ENCODE measurements at places on chromosomes 11 and 22.

DNA sequence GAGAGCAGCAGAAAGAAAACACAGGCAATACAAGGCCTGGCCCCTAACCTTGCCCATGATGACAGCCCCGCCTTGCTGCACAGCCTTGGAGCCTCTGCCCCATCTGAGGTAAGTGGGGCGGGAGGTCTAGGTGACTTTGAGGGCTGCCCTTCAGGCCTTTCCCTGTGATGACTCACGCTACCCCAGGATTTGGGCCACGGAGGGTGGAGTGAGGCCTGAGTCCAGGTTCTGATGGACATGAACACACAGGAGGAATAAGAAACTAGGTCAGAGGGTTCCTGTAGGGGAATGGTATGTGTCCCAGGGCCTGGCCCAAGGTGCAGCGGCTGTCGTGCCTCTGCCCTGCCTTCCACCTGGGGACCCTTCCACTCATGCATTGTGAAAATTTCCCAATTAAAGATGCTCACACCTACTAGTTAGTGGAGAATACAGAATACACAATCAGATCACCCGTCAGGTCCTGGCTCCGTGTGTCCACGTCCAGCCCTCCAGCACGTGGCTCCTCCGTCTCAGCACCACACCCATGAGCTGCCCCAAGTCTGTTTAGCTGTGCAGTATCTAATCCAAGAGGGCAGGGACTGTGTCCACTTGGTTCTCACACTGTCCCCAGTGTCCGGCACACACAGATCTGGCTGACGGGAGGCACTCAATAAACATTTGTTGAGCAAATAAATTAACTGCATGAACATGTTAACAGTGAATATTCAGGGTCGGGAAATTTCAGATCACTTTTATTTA is 111.0 kb downstream of the CHST1 start:
- no peak for DNase-seq

- no peak for DNase-seq
Observed at GRCh38 chr11:2273771-2274170, 3.4 kb upstream of the ASCL2 start.

- peak; percentile 13 for DNase-seq
Observed at GRCh38 chr11:6608726-6609501, 3.1 kb downstream of the TAF10 start.

- DNase-seq: no peak
Observed at GRCh38 chr11:10931761-10932670, 74.2 kb upstream of the ZBED5 start.

DNA sequence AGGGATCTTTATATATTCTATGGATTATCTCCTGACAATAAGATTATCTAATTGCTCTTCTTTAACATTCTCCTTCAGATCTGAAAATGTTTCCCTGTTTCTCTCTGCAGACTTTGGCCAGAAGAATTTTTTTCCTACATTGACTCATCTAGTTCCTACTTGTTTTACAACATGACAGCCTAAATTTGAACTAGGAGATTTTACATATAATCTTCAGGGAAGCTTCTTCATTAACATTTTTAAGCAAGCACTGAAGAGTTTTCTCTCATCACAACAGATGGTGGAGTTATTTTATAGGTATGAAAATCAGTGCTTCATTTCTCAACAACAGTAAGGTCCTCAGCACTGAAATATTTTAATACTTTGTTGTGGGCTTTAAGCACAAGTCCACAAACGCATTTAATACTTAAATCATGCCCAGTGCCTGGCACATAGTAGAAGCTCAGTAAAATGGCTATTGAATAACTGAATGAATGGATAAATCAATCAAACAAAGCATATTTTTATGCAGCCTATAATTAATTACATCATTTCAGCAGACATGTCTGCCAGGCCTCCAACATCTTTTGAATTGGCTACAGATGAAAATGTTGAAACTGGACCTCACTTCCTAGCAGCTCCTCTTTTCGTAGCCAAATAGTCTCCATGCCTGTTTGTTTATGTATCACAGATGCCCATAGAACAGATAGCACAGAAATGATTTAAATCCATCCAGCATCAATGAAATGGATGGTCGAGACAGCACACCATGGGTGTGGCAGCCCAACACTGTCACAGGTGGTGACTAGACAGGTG is 117.3 kb upstream of the POU2AF2 start:
- no peak for DNase-seq

GRCh38 chr11:2261436-2262230 is 8.8 kb downstream of the ASCL2 start:
- no peak for DNase-seq

GRCh38 chr11:69129053-69129452 is 26.7 kb upstream of the SMIM38 start:
- DNase-seq: no peak

- DNase-seq: no peak
Observed at GRCh38 chr11:123518496-123519054, 88.5 kb downstream of the GRAMD1B start.

DNA sequence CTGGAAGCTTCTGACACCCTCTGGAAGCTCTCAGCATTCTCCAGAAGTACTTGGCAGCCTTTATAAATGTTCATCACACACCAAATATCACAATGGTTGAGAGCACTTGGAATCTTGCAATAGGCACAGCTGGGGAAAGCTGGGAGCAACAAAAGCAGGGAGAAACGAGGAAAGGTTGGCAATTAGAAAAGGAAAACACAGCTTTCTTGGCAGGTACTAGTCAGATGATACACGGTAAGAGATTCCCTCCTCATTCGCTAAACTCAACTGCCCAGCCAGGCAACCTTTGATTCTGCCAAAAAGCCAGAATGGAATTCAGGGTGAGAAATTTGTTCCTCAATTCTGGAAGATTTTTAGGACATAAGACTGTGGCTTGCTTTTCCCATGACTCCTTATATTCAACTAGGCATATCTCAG is 576.9 kb upstream of the ANO5 start:
- DNase-seq: no peak

GRCh38 chr11:27440090-27440489 is 32.5 kb downstream of the LGR4 start:
- DNase-seq: no peak

DNA sequence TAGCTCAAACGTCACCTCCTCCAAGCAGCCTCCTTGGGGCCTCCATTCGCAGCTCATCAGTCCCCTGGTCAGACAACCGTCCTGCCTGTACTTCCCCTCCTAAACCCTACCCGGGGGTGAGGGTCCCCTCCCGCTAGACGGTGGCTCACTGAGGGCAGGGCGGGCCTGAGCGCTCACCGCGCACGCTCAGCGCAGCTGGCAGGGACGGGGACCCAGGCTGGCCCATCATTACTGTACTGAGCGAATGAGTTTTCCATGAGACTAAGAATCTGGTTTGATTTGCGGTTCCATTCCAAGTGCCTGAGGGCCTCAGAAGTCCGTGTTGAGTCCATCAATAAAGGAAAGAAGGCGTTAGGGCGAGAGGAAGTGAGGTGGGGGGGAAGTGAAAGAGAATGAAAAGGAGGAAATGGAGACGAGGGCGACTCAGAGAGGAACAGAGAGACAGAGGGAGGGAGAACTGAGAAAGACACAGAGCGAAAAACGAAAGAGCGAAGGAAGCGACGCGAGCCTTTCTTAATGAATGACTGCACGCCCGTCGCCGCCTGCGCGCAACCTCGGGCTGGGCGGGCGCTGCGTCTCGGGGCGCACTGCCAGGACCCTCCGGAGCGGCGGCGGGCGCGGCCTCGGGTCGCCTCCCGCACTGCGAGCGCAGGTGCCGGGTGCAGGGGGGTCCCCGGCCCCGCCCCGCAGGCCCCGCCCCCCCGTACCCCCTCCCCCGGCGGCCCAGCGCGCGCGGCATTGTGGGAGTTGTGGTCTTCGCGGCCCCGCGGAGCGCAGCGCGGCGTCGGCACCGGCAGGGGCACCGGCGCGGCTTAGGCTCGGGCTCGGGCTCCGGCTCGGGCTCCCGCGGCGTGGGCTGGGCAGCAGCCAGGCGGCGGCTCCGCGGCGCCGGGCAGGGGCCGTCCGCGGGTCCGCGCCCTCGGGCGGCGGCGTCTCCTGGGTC is at the start of gene ASPHD2:
Gene ASPHD2, plus strand, starts transcription at position 746 of the 943 bp plus-strand sequence. CDS start 4,356 bp downstream, outside the sequence.
- peak; percentile 84 for DNase-seq

DNA sequence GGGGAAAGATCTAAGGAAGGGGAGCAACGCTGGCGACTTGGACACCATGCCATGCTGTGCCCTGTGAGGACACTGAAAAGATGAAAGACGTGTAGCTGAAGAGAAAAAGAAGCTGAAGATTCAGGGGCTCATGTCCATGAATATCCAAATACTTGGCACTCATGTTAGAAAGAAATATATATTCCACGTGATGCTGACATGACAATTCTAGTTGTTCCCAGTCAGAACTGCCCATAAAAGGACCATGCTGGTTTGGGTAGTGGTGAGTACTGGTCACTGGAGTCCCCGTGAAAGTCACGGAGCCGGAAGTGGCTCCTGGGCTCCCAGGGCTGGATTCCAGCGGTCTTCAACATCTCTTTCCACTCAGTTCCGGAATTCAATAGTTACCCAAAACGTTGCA is 9.9 kb downstream of the MS4A15 start:
- no peak for DNase-seq

DNA sequence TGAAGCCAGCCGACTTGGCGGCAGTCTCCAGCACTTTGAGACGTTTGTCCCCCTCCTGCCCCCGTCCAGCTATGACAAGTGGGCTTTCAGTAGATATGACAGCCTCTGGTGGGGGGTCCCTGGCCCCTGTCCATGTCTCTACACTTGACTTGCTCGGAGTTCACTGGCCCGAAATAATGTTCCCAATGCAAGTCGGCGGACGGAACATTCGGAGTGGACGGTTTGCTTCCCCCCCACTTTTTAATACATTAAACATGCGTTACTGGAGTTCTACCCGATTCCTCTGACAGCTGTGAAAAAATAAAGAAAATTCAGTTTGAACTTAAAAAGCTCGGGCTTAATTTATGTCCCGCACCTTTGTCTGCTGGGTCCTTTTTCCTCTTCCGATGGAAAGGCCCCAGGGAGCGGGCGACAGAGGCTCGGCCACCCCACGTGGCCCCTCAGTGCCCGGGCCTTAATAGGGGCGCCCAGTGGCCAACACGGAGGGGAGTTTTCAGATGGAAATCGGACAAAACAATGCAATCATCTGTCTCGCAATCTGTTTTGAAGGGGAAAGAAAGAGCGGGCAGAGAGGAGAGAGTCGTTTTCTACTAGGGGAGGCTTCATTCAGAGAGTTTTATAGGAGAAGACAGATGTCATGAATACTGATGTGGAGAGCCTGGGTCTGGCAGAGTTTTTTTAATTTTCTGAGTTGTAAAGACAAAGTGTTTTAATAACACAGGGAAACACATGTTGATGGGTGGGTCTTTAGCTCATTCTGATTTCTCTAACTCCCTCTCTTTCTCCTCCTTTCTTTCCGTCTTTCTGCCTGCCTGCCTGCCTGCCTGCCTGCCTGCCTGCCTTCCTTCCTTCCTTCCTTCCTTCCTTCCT is 50.2 kb downstream of the SMIM38 start:
- DNase-seq: no peak

- no peak for DNase-seq
Observed at GRCh38 chr11:67604815-67605214, 1.9 kb upstream of the NDUFV1 start.

GRCh38 chr11:47917599-47918369 is 62.6 kb upstream of the PTPRJ start:
- no peak for DNase-seq

- no peak for DNase-seq
Observed at GRCh38 chr11:124898711-124899110, 1.0 kb upstream of the ROBO4 start.

GRCh38 chr11:19953909-19954308 is 206.4 kb downstream of the DBX1 start:
- DNase-seq: no peak

GRCh38 chr22:20577549-20577975 is 70.2 kb downstream of the MED15 start:
- no peak for DNase-seq

GRCh38 chr22:42648368-42649245 is 585 bp downstream of the CYB5R3 start:
- peak; percentile 63 for DNase-seq

DNA sequence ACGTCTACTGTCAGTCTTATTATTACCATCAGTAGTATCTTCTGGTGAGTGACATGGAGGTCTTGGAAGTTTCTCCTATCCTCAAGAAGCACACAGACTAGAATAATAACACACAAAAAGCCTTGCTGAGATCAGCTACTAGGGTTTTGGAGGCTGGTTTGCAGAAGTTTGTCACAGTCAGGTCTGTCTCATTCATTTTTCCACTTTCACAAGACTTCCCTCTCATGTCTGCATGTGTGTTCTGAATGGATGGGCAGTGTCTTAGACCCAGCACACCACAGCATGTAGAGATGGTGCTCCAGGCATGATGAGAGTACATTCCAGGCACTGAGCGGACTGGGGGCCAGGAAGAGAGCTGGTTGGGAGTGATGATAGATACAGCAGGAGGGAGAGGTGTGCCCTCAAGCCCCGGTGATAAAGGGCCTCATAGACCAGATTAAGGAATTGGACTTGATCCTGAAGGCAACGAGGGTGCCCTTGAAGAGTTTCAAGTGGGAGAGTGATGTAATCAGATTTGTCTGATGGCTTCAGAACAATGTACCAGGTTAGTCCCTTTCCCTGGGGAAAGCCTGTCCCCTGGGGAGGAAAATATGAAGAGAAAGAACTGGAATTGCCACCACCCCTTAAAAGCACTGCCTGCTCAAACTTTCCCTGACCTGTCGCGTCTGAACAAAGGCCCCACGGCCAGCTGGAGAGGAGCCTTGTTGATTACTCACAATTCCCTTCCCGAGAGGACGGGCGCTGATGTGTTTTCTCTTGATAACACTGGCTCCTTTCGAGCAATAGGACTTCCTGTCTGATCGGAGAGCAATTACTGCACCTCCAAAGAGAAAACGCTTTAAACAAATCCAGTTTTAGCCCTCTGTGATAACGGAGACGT is 45.1 kb upstream of the LMO2 start:
- no peak for DNase-seq

Data from activated naive CD4-positive, alpha-beta T cell treated with anti-CD3 and anti-CD28 coated beads, Interleukin-2, amount 10 ng/mL, durations not matched to agents 7 days and 5 days (primary cell).